ENCODE measurements at places on chromosomes 13 and 19.

DNA sequence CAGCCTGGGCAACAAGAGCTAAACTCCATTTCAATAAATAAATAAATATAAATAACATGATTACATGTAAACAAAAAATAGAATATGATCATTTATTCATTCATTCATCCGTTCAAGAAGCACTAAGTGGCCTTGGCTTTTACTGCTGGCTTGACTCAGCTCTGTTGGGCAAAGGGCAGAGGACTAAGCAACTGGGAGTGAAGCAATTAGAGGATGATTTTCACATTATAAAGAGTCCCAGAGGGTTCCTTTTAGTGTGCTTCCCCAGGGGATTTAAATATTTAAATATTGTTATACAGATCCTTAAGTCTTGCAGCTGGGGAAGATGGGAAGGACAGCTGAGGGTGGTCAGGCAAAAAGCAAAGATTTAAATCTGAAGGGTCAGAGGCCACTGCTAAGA, 34.9 kb upstream of the FLT1 start:
- no peak for DNase-seq

- DNase-seq, result no peak
Measured at GRCh38 chr13:41813426-41813825, 147.5 kb downstream of the VWA8 start.

- no peak for DNase-seq
Measured at GRCh38 chr13:57935965-57936364, 304.4 kb downstream of the PCDH17 start.

DNA sequence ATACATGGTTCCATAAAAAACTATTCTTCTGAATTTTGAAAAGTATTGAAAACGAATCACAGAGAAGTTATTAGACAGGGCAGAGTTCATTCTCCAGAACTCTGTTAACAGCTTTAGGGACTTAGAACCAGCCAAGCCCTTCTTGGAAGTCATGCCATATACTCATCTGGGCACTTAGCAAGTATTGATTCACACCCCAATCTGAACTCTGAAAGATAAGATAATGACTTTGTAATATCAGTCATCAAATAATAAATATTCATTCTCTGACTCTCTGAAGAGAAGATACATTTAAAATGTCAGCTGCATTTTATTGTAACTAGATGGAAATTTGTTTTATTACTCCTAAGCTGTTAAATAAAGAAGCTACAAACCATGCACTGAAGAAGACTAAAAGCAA, 43.8 kb upstream of the ITM2B start:
- no peak for DNase-seq

All from anterior cingulate cortex (tissue), 58 donors.